ENCODE measurements at places on chromosomes 7 and 10.

GRCh38 chr7:36208997-36209813, 56.2 kb downstream of the EEPD1 start:
- DNase-seq, result no peak

GRCh38 chr10:101644002-101644401, 51.0 kb downstream of the FBXW4 start:
- DNase-seq, result no peak

DNA sequence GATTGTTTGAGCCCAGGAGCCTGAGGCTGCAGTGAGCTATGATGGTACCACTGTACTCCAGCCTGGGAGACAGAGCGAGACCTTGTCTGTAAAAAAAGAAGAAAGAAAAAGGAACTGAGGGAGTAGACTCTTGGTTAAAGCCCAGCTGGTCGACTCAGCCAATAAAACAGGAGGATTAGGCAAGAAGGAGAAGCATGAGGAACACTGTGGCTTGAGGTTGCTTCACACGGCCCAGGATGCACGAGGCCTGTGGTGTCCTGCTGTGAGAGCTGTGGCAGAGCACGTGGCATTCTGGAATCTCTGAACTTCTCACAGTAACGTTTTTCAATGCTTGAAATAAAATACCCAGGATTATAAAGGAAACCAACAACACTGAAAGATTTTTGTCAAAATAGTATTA, 93.3 kb downstream of the CUL2 start:
- no peak for DNase-seq

DNA sequence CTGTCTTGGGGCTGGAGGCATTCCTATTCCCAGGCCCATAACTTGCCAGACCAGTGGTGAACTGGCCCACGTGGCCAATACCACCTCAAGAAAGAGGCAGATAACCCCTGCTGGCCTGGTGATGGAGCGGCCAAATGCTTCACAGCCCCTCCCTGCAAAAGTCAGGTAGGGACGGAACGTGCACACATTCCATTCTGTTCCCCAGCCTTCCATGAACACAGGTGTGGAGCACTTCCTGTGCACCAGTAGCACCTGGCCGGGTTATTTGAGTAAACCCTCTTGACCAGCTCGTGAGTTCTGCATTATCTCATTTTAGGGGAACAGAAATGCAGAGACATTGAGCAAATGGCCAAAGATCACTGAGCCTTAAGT, 134.4 kb downstream of the SH3PXD2A start:
- no peak for DNase-seq

GRCh38 chr7:79593866-79594301, 140.4 kb upstream of the MAGI2 start:
- DNase-seq, result no peak

- no peak for DNase-seq
These were observed 80.7 kb downstream of the PLCE1 start for GRCh38 chr10:94074462-94074861.

DNA sequence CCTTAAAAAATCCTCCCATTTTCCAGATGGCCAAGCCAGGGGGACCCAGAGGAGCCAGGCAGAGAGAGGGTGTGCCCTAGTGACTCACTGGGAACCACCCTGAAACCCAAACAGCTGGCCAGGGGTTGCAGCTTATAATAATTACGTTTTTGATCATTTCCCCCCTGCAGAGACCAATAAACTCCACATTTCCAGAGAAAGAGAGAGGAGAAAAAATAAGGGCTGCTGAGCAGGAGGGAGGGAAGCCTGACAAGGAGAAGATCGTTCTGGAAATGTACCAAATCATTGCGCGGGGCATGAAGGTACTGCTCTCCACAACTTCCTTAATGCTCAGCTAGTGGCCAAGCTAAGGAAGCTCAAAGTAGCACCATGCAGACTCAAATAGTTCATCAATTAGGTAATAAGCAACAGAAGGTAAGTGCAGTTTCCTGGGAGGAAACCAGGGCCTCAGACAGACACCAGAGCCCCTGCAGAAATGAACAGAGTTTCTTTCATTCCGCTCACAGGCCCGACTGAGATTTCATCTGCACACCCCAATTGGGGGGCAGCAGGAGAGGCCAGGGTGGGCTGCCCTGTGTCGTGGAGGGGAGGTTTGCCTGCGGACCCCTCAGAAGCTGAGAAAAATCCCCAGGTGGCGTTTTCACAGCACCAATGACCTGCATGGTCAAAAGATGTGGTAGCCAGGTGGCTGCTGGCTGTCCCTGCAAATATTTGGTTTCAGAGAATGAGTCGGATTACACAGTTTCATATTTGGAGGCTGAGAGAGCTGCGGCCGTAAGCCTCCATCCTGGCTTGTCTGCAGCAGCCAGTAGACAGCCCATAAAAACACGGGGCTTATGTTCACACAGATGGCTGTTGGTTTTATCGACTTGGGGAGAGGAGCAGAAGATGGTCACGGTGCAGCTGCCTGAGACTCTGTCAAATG, 153.2 kb upstream of the LYZL2 start:
- peak; percentile 33 for DNase-seq

DNA sequence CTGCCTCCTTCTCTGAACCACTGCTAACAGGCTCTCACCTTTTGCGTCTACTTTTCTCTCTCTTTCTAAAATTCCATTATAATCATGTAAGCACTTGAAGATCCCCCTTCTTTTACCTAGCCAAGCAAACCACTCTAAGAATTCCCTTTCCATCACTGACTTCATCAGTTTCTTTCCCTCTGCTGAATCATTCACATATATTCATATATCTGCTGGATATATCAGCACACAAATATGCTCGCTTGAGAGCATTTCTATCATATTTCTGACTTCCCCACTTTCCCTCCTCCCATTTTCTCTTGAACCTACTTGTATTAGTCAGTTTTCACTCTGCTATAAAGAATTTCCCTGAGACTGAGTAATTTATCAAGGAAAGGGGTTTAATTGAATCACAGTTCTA, 84.2 kb upstream of the LRRN3 start:
- no peak for DNase-seq

DNA sequence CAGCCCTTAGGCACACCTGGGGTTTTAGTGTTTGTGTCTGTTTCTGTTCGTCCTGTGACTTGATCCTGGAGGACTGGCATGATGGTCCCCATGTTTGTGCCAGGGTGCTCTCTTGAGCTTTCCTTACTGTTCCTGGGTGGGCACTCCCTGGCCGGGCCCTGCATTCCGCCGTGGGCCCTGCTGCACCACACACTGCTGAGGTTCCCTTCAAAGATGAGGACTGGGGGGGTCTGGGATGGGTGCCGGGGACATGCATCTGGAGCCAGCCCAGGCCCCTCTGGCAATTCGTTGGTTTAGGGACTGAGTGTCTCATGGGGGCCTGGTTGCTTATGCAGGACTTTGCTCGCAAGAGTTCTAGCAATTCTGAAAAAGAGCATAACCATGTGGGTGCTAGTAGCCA, 4.7 kb downstream of the AGAP3 start:
- DNase-seq, result no peak

DNA sequence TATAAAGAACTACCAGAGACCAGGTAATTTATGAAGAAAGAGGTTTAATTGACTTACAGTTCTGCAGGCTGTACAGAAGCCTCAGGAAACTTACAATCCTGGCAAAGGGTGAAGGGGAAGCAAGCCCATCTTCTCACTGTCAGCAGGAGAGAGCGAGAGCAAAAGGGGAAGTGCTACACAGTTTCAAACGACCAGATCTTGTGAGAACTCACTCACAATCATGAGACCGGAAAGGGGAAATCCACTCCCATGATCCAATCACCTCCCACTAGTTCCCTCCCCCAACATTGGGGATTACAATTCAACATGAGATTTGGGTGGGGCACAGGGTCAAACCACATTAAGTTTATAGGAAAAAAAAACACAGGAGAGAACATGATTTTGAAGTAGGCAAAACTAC, 222.1 kb upstream of the SHH start:
- DNase-seq, result no peak

- DNase-seq, result no peak
These were observed 307.7 kb downstream of the MDFIC start for GRCh38 chr7:115229401-115230105.

DNA sequence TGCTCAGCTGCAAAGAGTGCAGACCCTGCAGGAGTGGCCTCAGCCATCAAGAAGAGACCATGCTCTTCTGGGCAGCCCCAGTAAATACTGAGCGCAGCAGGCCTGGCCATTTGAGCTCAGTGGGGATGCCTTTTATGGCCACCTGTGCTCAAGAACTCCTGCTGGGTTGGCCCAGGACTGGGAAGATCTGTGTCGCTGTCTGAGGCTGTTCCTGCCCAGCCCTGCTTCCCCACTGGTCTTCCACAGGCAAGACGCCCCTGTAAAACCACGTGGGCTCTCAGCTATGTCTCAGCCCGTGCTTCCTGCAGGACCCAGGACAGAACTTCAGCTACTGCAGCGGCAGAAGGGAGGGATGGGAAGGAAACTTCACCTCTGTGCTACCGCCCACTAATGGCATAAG, 10.5 kb upstream of the PPIF start:
- no peak for DNase-seq

DNA sequence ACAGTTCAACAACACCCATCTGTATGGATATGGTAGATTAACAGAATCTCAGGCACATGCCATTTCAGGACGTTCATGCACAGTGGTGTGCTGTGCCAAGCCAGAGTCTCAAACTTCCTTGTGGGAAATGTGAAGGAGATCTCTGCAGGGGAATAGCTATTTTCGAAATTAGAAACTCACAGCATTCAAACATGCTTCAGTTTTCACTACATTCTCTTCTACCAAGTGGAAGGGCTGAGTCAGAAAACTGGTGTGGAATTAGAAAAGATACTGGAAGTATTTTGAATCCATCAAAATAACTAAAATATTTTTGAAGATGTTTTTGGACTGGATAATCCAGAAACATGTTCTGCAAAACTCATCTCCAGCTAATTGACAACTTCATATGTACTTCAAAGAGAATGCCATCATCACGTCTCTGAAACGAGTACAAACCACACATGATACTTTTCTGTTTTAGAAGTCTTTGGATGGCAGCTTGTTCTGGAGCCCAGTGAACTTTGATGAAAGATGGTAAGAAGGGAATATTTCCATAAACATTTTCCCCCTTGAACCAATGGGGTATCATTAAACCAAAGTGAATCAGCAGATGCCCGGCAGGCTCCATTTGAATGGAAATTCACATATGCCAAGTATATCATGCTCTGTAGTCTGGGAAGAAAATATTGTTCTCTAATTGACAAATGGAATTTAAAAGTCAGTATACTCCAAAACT, 616.3 kb upstream of the IGFBP3 start:
- DNase-seq, result no peak

GRCh38 chr10:49200854-49201253, 12.7 kb upstream of the TMEM273 start:
- no peak for DNase-seq

DNA sequence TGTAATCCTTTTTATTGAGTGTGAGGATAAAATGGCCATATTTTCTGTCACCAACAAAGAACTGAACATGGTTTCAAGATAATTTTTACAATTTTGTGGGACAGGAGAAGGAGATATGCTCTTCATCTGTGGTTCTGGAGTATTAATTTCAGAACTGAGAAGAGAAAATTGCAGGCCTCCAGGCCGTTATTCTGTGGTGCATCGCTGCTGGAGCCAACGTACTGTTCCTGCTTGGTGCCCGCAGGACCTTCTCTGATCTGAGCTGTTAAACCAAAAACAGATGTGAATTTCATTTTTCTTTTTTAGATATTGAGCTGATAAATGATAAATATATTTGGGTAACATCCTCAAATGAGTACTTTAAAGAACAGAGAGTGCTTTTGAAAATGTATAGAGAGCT, 63.9 kb downstream of the IKZF1 start:
- DNase-seq, result no peak

- no peak for DNase-seq
These were observed 96.0 kb downstream of the MTERF1 start for GRCh38 chr7:91784469-91784868.

- no peak for DNase-seq
These were observed 179 bp downstream of the PDE1C start for GRCh38 chr7:32070051-32070405.

DNA sequence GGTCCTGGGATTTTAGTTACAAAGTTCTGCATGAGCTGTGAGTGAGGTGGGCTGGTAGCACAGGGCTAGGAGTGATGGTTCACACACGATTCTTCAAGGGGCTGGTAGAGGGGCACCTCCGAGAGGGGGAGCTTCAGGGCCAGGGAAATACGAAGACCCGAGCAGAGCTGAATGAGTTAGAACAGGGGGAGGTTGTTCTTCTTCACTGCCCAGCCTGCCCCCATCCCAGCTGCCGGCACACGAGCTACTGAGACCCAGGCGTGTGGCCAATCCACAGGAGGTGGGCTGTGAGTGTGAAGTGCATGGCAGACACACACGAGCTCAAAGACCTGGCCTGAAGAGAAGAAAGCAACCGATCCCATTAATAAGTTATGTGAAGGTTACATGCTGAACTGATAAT, 256.2 kb upstream of the ZNF32 start:
- DNase-seq, result no peak

GRCh38 chr7:69696686-69697685, 98.7 kb downstream of the AUTS2 start:
- DNase-seq, result no peak

GRCh38 chr7:75957021-75957736, 37.2 kb downstream of the TMEM120A start:
- DNase-seq, result no peak

- DNase-seq, result no peak
These were observed 23.4 kb downstream of the MGAM2 start for GRCh38 chr7:142134909-142135308.

DNA sequence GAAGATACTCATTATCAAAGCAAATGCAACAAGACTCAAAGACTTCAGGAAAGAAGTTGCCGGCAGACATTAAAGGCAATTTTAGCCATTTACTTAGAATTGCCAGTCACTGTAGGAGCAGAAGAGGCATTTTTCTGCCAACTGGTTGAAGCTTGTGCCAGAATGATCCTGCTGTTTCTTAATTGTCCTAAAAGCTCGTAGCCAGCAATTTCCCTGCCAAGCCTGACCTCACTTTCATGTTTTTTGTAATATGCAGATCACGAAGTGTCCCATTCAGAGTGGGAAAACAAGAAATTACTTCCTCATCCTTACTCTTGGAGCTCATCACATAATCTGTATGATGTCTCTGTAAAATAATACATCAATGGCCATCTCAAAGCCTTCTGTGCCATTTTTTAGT, 130.9 kb upstream of the ANKRD1 start:
- DNase-seq, result peak; percentile 45

GRCh38 chr7:82859106-82859850, 303.4 kb downstream of the PCLO start:
- no peak for DNase-seq
